Suppressor macrophage treated with lipopolysaccharide for 1 hour (primary cell): ENCODE measurements at places on chromosomes 1 and 21.

DNA sequence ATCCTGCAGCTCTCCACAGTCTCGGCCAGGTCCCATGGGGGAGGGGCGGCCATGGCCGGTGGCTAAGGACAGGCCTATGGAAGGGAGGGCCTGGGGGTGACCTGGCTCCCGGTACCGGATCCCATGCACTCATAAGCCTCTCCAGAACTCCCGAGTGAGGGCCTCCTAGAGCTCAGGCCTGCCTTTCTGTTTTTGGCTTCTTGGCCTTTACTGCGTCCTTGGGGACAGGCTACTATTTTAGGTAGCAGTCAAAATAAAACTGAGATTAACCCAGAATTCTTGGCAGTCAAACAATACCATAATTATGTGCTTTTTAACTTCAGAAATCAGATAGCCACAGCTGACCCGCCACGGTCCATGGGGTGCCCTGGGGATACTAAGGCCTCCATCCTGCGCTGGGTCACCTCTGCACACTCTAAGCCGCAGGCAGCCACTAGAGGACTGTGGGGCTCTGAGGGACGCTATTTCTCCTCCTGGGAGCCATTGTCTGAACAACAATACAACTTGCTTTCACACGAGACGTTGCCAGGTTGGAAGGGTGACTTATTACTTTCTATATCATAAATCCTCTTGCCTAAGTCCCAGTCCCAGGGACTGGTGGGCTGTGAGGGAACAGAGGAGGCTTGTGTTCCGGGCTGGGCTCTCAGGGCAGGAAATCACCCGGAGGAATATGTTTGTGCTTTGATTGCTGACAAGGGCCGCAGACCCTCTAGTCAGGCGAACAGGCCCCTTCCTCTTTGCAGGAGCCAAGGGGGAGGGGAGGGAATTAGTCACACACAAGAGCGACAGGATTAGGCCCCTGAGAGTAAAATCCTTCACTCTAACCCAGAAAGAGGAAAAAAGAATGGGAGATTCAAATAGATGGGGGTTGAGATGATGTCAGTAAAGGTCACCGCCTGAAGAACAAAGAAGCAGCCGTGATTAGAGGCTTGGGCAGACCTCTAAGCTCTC, 40.7 kb upstream of the BCAR3 start:
- DNase-seq = no peak

DNA sequence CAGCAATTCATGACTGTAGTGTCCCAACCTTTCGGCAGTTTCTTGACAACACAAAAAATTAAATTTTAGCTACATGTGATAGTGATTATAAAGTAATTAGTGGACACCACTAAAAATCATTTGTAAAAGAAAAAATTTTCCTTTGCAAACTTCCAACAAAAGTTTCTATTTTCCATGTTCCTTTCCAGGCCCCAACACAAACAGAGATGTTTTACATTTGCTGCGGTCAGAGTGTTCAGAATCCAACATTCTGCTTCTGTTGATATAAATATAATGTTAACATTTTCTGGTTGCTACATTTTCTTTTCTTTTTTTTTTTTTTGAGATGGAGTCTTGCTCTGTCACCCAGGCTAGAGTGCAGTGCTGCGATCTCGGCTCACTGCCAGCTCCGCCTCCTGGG, 54.9 kb upstream of the WLS start:
- no peak for DNase-seq

DNA sequence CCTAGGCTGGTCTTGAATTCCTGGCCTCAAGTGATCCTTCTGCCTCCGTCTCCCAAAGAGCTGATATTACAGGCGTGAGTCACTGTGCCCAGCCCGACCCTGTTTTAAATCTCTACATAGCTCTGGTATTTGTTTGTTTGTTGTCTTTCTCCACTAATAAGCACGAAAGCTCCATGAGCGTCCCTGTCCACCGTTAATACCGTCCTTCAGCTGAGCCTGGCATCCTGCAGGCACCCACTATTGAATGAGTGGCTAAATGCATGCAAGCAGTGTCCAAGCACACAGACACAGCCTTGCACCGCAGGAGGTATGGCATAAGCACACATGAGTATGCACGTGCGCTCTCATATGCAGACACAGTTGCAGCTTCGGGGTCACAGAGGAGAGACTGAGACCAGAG, 4.5 kb upstream of the COL16A1 start:
- no peak for DNase-seq

GRCh38 chr21:44289381-44290010, 3.8 kb downstream of the AIRE start:
- DNase-seq = no peak

DNA sequence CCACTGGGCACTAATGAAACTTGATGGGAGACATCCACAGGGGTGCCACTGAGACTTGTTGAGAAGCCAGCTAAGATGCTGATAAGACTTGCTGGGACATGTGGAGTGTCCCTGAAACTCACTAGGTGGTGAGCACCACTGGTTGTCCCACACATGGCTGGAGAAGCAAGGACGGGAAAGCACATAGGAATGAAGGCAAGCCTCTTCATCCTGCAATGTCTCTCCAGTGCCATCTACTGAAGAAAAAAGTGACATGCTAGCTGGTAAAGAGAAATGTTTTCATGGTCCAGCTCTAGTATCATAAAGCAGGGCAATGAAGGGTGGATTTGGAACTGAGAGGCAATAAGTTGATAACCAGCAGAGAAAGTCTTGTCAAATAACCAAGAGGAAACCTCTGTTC, 283.0 kb downstream of the PAPPA2 start:
- DNase-seq = no peak

GRCh38 chr1:34695580-34695979, 59.3 kb upstream of the GJB5 start:
- DNase-seq = no peak

DNA sequence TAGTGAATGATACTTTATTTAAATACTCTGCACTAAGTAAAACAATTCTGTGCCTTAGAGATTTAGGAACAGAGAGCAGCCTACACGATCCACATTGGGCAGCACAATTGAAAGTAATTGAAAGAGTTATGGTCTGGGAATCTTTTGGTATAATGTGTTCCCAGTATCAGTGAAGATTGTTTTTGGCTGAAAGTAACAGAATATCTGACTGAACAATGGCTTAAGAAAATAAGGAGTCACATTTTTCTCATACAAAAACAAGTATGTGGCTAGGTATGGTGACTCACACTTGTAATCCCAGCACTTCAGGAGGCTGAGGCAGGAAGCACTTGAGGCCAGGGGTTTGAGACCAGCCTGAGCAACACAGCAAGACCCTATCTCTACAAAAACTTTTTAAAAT, 306.2 kb downstream of the NFIA start:
- DNase-seq = no peak

DNA sequence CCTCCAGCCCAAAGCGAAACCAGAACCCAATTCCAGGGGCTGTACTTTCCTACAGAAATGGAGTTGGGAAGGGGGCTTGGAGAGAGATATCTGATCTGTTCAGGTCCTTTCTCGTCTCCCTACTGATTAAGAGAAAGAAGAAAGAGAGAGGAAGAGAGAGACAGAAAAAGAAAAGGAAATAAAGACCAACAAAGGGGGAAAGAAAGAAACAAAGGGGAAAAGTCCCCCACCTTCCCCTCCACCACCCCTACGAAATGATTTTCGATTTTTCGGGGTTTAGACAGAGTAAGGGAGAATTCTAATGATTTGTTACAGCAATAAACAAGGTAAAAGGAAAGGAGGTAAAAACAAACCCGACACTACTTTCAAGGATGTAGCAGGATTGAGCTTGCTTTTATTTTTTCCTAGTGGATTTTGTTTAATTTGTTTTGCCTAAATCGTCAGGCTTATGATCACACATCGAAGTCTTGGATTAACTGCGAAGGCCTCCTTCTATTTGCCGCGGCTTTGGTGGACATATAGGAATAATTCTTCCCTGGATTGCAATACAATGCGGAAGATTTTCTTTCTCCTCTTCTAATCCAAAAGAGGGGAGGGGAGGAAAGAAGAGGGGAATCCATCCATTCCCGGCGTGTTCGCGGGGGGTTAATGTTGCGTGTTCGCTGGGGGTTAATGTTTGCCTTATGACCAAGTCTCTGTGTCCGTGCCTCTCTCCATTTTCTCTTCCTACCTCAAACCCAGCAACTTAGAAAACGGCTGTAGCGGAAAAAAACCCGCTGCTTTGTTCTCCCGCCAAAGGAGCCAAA, 1.9 kb downstream of the TAL1 start:
- no peak for DNase-seq

DNA sequence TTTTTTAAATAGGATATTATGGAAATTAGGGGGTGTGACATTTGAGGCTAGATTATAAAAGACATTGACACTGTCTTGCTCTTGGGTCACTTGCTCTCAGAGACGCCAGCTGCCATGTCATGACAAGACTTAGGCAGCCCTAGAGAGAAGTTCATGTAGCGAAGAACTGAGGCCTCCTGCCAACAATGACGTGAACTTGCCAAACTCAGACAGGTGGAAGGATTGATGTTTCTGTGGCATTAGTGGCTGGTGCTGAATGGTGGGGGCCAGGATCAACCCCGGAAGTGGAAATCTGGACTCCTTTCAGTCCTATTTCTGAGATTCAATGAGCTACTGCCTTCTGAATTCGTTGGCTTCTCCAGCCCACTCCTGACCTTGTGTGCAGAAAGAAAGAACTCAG, 14.7 kb downstream of the NCF2 start:
- no peak for DNase-seq

DNA sequence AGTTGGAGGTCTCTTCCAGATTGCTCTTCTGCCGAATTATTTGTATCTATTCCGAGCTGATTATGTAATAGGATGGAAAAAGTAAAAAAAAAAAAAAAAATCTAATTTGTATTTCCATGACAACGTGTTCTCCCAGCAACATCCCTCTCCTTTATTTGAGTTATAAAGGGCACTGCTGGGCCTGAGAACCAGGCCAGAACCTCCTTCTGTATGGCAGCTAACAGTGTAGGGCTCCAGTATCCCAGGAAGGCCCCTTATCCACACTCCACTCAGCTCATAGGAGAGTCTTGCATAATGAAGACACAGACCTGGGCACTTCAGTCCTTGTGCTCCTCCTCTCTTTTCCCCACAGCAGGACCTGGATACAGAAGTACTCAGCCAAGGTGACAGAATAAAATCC, 3.7 kb upstream of the IPO9 start:
- DNase-seq = no peak

- DNase-seq = no peak
Observed at GRCh38 chr1:216847397-216848036, 124.3 kb upstream of the ESRRG start.

DNA sequence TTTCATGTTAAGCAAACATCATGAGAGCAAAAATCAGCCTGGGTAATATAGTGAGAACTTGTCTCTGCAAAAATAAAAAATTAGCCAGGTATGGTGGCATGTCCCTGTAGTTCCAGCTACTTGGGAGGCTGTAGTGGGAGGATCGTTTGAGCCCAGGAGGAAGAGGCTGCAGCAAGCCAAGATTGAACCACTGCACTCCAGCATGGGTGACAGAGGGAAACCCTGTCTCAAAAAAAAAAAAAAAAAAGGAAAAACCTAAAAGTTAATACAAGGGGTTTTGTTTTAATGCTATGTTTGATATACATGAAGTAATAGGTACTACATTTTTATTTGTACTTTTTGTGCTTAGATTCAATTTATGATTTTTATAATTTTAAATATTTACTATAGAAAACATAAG, 27.1 kb upstream of the SLC35A3 start:
- DNase-seq = no peak

DNA sequence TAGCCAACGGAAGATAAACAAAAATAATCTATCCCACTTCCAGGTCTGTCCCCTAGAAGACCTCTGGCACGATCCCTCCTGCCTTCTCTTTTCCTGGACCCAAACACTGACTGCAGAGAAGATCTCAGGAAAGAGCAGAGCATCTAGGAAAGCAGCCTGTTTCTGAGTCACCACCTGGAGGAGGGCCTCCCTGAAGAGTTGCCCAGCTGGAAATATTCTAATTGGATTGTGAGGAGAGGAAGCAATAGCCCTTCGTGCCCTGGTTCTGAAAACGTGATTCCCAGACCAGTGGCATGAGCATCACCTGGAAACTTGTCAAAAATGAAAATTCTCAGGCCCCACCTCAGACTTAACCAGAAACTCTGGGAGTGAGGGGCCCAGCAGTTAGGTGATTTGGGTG, 411.1 kb downstream of the SETD4 start:
- DNase-seq = no peak

- peak; percentile 61 for DNase-seq
Observed at GRCh38 chr1:103514920-103515503, 10.5 kb upstream of the RNPC3 start.

DNA sequence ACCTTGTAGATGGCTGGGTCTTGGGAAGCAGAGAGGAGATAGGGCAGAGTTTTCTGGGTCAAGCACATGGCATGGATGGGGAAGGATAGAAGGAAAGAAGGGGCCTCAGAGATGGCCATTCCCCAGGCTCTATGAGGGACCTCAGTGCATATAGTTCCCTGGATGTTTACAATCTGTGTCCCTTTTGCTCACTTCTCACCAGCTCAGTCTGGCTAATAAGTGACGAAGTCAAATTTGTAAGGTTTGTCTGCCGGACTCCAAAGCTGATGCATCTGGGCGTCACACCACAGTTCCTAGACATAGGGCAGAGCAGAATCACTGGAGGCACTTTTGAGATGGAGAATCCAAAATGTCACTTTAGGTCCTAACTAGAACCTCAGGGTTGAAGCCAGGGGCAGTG, 416.4 kb upstream of the PROX1 start:
- no peak for DNase-seq

DNA sequence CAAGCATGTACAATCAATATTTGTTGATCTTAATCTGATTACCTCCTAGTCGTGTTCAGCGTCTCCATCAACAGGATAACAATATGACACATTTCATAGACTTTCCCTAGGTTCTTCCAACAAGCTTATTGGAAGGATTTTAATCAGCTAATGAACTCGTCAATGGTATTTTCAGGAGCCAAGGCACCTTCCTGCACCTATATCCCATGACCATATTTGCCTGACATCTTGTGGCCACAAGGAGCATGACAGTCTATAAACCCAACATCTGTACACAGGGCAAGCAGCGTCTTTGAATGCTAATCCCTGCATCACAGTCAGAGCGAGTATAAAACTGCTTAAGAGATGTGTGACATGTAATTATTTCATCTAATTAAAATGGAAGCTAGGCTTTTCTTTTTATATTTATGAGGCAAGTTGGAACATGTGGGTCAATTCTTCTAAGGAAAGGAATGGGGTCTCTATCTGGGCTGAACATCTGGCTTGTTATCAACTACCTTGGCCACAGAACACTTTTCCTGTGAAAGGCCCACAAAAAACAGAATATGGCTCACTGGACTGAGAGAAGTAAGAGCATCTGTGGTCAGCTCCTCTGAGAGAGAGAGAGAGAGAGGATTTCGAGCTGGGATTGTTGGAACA, 388.8 kb downstream of the NTNG1 start:
- peak; percentile 62 for DNase-seq

- DNase-seq = no peak
Observed at GRCh38 chr21:27171707-27172106, 204.8 kb upstream of the ADAMTS5 start.

DNA sequence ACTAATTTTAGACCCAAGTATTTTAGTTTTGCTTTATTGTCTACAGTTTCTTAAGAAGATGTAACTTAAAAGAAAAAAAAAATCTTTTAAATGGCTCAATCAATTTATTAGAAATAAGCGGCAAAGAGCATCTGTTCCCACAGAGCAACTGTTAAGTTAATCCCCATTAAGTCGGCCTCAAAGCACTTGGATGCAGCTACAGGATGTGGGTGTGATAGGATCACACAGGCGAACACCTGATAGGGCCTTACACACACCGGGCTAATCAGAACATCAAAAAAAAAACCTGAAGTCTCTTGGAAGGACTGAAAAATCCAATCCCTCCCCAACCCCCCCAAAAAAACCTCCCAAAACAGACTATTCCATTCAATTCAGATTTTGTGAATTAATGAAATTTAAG, 23.0 kb downstream of the APP start:
- DNase-seq = no peak
